ENCODE measurements at places on chromosomes 1 and 21.

DNA sequence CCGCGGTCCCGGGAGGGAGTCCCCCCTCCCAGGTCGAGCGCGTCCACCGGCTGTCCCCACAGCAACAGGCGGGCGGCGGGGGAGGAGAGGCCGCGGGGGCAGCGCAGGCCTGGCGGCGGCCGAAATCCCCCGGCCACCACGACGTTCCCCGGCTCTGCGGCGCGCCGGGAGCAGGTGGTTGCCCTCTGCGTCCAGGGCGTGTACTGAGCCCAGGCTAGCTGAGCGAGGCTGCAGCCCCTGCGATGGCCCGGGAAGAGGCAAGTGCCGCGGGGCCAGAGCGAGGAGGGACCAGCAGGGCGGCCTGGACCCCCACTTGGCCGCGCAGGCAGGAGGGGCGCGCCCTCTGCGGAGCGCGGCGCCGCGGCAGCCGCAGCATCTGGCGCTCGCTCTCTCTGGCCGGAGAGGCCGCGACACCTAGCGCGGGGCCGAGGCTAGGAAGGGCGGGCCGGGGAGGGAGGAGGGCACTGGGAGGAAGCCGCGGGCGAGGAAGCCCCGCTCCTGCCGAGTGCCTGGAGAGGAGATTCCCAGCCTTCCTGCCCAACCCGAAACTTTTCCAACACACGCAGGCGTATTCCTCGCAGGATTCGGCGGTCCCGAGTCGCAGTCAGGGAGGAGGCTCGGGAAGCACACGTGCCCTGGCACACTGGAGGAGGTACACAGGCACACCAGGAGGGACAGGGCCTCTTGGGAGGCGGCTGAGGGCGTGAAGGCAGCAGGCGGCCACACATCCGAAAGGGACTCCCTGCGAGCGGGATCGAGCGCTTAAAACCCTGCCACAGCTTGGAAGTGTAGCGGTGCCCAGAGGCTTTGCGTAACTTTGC is 4.9 kb upstream of the PROX1 start:
- no peak for DNase-seq

GRCh38 chr1:75797606-75798216 is 1.0 kb downstream of the MSH4 start:
- DNase-seq = no peak

DNA sequence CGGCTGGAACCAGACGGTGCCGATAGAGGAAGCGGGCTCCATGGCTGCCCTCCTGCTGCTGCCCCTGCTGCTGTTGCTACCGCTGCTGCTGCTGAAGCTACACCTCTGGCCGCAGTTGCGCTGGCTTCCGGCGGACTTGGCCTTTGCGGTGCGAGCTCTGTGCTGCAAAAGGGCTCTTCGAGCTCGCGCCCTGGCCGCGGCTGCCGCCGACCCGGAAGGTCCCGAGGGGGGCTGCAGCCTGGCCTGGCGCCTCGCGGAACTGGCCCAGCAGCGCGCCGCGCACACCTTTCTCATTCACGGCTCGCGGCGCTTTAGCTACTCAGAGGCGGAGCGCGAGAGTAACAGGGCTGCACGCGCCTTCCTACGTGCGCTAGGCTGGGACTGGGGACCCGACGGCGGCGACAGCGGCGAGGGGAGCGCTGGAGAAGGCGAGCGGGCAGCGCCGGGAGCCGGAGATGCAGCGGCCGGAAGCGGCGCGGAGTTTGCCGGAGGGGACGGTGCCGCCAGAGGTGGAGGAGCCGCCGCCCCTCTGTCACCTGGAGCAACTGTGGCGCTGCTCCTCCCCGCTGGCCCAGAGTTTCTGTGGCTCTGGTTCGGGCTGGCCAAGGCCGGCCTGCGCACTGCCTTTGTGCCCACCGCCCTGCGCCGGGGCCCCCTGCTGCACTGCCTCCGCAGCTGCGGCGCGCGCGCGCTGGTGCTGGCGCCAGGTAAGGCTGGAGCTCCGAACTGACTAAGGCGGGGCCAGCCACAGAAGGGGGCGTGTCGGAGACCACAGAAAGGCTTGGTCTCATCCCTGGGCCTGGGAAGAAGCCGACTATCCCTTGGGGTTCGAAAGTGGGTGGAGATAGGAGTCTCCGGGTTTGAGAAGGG is 486 bp downstream of the SLC27A3 start:
- DNase-seq = no peak

DNA sequence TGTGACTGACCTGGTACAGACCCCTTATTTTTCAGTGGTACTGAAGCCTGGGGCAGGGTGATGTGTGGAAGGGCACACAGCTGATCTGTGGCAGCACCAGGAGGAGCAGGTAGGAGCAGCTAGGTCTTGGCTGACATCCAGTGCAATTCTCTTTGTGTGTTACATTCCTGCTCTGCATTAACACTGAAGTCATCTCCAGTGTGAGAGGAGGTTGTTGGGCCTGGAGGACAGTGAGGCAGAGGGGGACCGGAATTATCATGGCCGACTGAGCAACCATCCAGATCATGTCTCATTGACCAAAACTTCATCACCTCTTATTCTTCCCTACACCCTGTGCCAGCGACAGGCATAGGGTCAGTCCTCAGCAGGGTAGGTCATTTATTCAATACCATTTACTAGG is 1.5 kb downstream of the SLAMF8 start:
- DNase-seq = no peak

DNA sequence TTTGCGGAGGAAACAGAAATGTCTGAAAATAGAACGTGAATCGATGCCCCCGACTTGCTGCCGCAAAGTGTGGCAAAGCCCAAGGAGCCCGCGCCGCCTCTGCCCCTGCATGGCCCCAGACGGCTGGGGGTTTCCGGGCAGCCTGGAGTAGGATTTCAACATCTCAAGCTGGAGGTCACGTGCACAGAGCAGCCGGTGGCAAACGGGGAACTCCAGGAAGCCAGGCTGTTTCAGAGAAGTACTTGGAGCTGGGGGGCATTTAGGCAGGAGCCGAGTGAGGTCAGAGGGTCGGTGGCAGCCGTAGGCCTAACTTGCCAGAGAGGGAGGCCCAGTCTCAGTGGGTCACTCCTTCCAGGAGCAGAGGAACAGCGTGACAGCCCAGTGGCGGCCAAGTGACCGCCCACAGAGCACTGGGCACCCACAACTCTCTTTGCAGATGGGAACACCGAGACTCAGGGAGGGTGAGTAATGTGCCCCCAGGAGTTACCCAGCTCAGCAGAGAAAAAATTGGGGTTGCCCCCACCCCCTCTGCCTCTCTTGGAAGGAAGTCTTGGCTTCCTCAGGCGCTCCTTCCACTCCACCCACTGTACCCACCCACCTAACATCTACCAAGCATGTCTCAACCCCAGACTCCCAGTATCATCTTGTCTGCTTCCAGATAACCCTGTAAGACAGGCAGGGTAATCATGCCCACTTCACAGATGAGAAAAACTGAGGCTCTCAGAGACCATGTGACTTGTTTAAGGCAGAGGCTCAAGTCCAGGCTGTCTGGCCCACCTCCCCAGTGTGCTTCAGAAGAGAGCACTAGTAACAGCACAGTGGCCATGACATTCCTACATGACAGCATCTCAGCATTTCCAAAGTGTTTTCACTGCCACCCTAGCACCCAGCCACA is 179.4 kb downstream of the HIVEP3 start:
- peak; percentile 87 for DNase-seq

DNA sequence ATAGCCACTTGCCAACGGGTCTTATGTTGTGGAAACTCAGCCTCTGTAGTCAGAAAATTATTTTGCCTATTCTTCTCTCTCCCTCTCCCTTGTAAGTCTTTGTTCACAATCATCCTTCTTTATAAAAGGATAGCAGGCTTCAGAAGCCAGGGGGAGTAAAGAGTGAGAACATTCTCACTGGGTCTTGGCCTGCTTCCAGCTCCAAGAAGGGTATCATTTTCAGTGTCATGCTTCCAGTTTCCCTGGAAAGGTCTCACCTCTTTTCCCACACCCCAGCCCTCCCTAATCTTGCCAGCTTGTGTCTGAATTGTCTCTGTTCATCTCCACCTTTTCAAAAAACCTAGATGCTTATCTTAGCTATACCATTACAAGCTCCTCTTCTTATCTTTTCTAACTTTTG is 346.2 kb upstream of the LRRC7 start:
- DNase-seq = no peak

DNA sequence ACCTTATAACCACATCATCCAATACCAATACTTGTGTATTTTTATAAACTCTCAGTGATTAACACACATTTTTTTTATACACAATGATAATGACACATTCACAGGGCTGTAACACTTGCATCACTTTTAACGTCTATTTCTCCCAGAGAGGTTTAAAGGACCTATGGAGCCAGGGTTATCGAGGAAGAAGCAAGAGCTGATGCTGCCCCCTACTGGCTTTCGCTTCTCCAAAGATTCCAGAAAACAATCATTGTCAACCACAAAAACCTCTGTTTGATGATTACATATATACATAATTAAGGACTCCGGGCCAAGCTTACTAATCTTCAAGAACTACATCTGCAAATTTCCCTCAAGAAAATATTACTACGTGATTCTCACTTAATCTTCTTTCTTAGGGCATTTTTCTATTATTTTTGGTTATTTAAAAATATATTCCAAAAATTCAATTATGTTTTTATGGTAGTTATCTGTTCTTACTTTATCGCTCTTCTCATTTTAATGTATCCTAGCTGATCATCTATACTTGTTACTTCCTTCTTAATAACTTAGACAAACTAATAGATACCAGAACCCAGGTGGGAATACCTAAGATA is 214.5 kb downstream of the VAV3 start:
- no peak for DNase-seq

DNA sequence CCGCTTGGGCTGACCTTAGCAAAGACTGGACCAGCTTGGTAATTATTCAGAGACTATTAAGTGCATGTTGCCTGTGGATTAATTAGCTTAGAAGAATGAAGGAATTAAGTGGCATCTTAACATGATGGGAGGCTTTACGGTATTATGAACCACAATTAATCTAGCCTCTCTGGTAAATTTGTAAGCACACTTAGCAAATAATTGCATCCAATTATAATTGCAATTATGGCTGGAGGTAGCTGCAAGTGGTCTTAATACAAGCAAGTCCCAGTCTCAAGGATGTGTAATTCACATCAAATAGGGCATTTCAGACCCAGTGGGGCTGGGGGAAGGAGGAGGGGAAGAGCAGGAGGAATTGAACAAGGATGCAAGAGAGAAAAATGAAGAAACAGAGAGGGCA is 151.6 kb downstream of the CNIH3 start:
- no peak for DNase-seq
